ENCODE measurements at places on chromosomes 5 and 9.

DNA sequence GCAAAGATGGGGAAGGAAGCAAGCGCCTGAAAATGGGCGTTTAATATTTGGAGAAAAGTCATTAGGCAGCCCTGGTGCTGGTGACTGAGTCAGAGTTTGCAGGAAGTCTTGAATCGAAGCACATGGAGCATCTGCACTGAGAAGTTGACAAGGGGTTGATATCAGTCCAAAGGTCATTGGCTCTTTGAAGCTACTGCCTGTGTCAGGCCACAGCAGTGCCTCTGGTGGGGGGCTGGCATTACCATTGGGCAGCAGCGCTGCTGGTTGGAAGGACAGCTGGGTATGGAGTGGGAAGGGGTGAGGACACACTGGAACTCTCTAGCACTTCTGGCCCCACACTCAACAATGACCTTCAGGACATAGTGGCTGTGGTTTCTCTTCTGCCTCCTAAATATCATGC, 150.4 kb upstream of the ERCC6L2 start:
- no peak for DNase-seq

DNA sequence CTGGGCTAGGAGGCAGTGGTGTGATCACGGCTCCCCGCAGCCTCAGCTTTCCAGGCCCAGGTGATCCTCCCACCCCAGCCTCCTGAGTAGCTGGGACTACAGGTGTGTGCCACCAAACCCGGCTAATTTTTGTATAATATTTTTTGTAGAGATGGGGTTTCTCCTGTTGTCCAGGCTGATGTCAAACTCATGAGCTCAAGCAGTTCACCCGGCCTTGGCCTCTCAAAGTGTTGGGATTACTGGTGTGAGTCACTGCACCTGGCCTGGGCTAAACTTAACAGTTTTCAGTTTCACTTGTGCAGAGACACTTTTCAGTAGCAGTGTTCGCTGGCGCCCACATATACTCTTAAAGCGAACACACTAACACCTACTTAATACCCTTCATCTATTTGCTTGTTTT, 205.6 kb upstream of the ZNF608 start:
- no peak for DNase-seq

- DNase-seq: no peak
Measured at GRCh38 chr9:96140296-96141127, 161.5 kb downstream of the HSD17B3 start.

DNA sequence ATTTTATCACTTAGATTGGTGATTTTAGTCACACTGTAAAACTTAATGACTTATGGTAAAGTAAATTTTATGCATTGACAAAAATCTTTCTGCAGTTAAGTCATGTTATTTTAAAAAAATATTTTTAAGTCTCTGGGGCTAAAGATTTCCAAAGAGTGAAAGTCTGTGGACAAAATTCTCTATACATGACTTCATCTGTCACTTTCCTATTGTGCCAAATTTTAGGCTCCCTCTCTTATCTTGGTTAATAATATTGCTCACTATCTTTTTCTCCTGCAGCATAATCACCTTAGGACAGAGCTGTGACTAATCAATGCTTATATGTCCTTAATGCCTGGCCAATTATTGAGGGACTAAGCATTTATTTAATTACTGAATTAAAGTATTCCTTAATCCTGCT, 15.2 kb downstream of the LURAP1L start:
- DNase-seq: no peak

- DNase-seq: no peak
Measured at GRCh38 chr5:74507370-74508005, 133.0 kb downstream of the ENC1 start.

- DNase-seq: no peak
Measured at GRCh38 chr9:126880947-126881332, 20.5 kb downstream of the ZBTB34 start.

- DNase-seq: no peak
Measured at GRCh38 chr9:76609285-76610010, 150.5 kb downstream of the GCNT1 start.

- DNase-seq: no peak
Measured at GRCh38 chr9:131419716-131420115, 25.8 kb downstream of the PRRC2B start.

GRCh38 chr5:140295414-140295813, 7.5 kb downstream of the PFDN1 start:
- DNase-seq: peak; percentile 43

GRCh38 chr5:5350101-5350500, 72.4 kb upstream of the ICE1 start:
- DNase-seq: no peak

DNA sequence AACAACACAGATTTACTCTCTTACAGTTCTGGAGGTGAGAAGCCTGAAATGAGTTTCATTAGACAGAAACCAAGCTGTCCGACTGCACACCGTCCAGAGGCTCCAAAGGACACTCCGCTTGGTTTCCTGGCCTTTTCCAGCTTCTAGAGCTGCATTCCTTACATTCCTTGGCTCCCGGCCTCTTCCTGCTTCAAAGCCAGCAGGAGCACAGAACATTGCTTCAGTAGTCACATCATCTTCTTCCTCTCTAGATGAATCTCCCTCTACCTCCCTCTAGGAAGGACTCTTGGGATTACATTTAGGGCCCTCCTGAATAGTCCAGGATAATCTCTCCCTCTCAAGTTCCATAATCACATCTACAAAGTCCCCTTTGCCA, 213.3 kb downstream of the CDK5RAP2 start:
- no peak for DNase-seq

GRCh38 chr9:124818431-124819281, 34.6 kb upstream of the WDR38 start:
- DNase-seq: no peak

GRCh38 chr5:55172051-55172899, 702 bp downstream of the CDC20B start:
- DNase-seq: peak; percentile 62

GRCh38 chr9:125816321-125816720, 69.1 kb downstream of the PBX3 start:
- no peak for DNase-seq

DNA sequence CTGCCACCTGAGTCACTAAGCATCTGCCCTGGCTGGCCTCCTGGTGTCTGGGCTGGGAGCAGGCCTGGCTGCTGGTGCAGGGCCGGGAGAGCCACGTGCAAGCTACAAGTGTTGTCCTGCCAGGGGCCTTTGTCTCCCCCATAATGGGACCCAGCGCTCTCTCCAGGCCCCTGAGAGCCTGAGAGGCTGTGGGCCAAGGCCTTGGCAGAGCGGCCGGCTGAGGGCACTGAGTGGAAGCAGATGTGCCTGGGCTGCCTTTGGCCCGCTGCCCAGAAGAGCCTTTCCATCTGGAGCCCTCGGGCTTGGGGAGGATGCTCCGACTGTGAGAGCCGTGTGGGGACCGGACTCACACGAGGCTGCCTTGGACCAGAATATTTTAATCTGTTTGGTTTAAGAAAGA, 185.5 kb downstream of the RGS3 start:
- no peak for DNase-seq

GRCh38 chr5:14212838-14213237, 69.7 kb downstream of the TRIO start:
- no peak for DNase-seq

DNA sequence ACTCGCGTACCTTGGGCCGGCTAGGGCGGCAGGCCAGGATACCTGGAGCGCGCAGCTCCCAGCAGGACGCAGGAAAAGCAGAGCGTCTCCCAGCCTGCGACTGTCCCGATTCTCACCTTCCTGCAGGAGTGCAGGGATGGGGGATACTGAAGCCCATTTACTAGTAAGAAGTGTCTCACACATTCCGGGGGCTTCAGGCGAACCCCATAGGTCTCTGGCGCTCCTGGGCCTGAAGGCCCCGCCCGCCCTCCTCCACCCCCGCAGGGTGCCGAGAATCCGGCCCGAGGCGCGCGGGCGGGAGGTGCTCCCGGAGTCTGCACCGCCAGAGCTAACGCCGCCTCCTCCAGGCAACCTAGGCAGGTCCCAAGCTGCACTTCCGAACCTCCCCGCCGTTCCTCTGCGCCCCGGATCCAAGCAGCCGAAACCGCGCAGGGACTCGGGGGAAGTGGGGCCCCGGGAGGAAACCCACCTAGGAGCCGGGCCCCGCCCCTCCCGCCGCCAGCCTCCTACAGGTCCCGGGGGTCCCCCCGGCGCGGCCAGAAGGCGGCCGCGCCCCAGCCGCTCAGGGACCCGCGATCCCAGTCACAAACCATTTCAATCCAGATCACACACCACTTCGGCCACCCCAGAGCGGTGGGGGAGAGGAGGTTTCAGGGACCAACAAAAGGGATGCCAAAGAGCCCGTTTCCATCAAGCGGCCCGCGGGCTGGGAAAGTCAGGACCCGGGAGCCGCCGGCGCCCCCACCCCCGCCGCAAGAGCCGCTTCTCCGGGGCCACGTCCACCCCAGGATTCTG, 1.2 kb downstream of the ROR2 start:
- DNase-seq: no peak

- no peak for DNase-seq
Measured at GRCh38 chr5:143245929-143246561, 157.4 kb downstream of the NR3C1 start.

GRCh38 chr9:97688654-97689053, 8.5 kb downstream of the XPA start:
- no peak for DNase-seq

GRCh38 chr9:125467116-125467740, 205.6 kb downstream of the GAPVD1 start:
- no peak for DNase-seq

- no peak for DNase-seq
Measured at GRCh38 chr5:136894070-136894469, 528.7 kb upstream of the TRPC7 start.

GRCh38 chr5:179486596-179487051, 63.7 kb upstream of the RUFY1 start:
- DNase-seq: no peak

- no peak for DNase-seq
Measured at GRCh38 chr9:120780367-120780766, 12.8 kb downstream of the FBXW2 start.

All from CD4-positive, alpha-beta T cell treated with Interleukin-6 for 4 hours (primary cell).